Fibroblast of mammary gland (primary cell): ENCODE measurements at places on chromosomes 2 and 18.
A peak's percentile ranks its signal among the peaks of the same experiment; 100 is the strongest.

DNA sequence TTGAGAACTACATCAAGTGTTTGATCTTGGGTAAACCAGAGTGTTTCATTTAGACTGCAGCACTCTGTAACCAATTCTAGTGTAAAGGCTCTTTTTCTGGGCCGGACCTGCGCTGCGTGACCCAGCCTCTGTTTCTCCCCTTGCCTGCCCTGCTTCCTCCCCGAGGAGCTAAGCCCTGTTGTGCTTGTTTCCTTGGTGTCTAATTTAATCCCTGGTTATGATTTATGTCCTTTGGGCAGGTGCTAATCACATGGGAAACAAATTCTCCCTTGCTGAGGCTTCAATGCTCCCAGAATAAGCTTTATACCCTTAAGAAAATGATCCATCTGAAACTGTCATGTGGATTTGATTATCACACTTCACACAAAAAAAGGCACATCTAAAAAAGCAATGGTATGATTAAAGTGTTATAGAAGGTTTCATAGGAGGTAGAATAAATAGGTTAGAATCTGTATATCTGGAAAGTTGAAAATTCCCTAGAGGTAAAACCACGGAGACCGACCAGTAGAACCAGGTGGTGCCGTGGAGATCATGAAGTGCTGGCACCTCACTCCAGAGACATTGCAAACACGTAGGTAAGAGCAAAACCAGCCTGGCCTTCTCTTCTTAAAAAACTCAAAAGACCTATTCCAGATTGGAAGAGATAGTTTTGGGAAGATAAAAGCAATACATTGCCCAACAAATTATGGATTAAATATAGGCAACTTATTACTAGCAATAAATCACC is 31.0 kb upstream of the SLC9A2 start:
- no peak for DNase-seq

DNA sequence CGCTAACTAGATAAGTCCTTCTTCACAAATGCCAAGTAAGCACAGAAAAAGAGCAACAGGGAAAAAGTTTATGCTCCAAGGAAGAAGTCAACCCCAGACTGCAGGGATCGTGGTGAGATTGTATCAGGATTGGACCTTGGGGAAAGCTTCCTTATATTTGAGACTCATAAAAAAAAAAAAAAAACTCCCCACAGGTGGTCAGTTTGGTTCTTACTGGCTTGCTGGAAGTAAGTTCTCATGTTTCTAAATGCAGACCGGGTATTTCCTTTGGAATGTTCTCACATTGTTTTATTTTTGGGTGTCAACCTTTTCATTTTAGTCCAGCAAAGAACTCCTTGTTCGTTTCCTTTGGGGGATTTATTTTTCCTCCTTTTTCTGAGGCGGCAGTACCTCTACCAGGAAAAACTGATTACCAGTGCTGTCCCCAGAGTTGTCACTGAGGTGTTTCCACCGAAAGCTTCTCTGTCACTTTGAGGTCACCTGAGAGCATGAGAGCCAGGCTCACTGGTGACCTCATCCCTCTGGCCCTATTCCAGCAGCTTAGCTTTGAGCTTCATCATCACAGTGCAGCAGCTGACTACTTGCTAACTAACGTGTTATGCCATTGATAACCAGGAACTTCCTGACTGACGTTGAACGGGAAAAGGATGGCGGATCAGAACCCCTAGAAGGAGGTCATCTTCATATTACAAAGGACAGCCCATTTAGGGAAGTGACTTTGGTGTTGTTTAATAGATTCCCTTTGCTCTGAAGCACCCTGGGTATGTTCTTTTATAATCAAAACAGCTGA is 16.8 kb upstream of the ATP8B1 start:
- DNase-seq = peak; percentile 86

DNA sequence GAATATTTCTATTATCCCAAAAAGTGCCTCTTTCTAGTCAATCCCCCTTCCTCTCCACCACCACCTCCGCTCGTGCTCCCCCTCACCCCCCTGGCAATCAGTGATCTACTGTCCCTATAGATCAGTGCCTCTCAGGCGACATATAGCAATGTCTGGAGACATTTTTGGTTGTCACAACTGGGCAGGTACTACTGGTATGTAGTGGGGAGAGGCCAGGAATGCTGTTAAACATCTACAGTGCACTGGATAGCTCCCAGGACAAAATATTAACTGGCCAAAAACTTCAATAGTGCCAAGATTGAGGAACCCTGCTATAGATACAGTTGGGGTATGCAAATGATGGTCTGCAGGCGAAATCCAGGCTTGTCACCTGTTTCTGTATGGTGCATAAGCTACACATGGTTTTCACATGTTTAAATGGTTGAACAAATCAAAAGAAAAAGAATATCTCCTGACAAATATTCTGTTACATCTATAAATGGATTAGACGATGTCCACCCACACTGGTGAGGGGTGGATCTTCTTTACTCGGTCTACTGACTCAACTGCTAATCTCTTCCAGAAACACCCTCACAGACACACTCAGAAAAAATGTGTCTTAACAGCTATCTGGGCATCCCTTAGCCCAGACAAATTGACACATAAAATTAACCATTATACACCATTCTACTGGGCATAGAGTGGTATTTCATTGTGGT is 25.5 kb downstream of the DPYSL5 start:
- no peak for DNase-seq

GRCh38 chr18:48363175-48363574 is 46.0 kb downstream of the ZBTB7C start:
- no peak for DNase-seq

- no peak for DNase-seq
Measured at GRCh38 chr2:85177031-85177824, 44.0 kb downstream of the TCF7L1 start.

- DNase-seq = no peak
Measured at GRCh38 chr2:190110131-190110530, 47.6 kb upstream of the MSTN start.

GRCh38 chr2:203480623-203481022 is 54.5 kb downstream of the RAPH1 start:
- no peak for DNase-seq

- no peak for DNase-seq
Measured at GRCh38 chr18:6938003-6938402, 179.6 kb downstream of the LAMA1 start.

DNA sequence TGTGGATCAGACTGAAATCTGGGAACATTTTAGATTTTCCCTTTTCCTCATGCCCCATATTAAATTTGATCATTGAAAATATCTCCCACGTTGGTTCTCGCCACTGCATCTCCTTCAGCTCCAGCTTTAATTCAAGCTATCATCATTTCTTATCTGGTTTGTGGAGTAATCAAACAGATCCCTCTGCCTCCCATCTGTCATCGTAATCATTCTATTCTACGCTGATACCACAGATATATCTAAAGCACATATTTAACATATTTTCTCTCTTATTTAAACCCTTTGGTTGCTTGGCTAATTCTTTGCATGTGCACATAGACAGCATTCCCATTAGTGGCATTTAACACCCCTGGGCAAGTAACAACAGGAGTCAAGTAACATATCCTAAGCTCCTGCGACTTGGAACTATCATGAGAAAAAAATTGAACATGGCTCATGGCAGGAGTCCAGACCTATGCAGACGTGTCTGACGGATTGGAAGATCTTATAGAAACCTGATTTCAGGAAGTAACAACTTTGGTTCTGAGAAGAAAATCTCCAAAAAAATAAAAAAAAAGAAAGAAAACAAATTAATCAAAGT is 158.8 kb upstream of the KYNU start:
- no peak for DNase-seq

GRCh38 chr2:1192121-1192520 is 221.1 kb upstream of the TPO start:
- DNase-seq = no peak

DNA sequence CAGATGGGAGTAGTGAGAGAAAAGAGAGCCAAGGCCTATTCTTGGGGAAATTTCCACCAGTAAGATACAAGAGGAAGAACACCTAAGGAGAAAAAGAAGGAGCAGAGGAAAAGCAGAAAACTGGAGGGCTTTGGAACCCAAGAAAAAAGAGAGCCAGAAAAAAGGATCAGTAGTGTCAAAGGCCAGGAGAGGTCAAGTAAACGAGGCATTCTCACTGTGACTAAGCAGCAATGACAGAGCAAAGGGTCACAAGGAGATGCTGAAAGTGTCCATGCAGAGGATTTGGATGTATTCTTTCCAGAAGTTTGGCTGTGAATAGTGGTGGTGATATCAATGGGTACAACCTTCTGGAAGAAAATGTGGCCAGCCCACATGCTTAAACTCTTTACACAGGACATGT is 109.5 kb downstream of the DYNAP start:
- DNase-seq = peak; percentile 7

DNA sequence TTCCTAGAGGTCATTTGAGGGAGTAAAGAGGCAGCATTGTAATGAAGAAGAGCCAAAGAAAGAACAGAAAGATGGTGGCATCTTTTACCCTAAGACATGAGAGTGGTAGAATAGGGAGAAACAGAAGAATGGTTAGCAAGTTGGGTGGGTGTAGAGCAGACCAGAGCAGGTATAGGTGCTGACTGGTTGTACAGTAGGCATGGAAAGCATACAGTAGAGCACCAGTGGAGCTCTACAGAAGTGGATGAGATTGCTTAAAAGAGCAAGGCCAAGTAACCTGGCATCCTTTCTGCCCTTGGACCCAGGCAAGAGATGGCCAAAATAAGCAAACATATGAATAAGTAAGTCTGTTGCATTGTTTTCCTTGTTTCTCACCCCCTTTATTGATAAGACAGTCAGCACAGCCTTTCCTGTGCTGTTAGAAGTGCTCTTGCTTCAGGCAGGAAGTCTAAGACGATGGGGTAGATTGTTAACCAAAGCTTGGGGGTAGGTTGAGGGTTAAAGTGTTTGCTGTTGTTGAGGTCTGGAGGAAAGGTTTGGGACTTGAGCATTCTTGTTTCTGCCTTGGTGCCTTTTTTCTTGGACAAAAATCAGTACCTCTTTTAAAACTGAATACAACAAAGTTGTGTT is 76.9 kb downstream of the DIS3L2 start:
- DNase-seq = no peak
